Endothelial cell (in vitro differentiated cells): ENCODE measurements at places on chromosomes 4 and X. TPM values are rescaled to one million over a fixed set of nuclear protein-coding genes. Genes with fewer than 3 reads are reported as not detected.

CTSO gene
- total RNA-seq: 3.5 TPM

GRCh38 chr4:143531788-143532491, 18.4 kb downstream of the SMARCA5 start:
- DNase-seq: no peak
- no peaks in the 10 kb centered on the region for H3K27me3 ChIP-seq
- peaks cover 33% of the 10 kb centered on the region for H3K36me3 ChIP-seq
- no peak overlapping the region for H3K4me3 ChIP-seq
- peaks cover 5% of the 10 kb centered on the region for H3K4me1 ChIP-seq
- H3K27ac ChIP-seq: peak overlapping the region; percentile 39

VEGFC gene
- total RNA-seq: 0.92 TPM

- no peaks in the 10 kb centered on the region for H3K4me1 ChIP-seq
- H3K4me3 ChIP-seq: no peak overlapping the region
- no peaks in the 10 kb centered on the region for H3K27me3 ChIP-seq
Observed at GRCh38 chr4:69896530-69897116, 34.2 kb upstream of the CSN1S1 start.

MAGEA12 gene
- total RNA-seq: 4.3 TPM

DNA sequence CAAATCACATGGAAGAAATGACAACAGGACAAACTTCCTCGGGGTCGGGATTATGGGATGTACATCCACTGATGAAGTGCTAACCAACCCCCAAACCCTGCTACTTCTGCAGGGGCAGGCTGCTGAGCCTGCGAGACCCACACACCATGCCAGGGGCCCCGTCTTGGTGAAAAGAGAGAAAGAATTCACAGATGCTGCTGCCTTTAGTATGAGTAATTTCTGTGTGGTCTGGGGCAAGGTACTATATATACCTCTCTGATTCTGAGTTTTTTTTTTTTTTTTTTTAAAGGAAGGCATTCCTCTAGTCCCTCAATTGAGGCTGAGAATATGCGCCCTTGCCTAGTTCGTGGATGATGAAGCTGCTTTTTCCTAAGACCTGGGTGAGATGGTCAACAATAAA, 24.8 kb downstream of the PDHA1 start:
- no peaks in the 10 kb centered on the region for H3K36me3 ChIP-seq
- H3K27me3 ChIP-seq: peaks cover 2% of the 10 kb centered on the region
- peaks cover 3% of the 10 kb centered on the region for H3K4me1 ChIP-seq
- no peak for DNase-seq

GIMD1 gene
- not detected for total RNA-seq

- DNase-seq: peak; percentile 4
- H3K4me1 ChIP-seq: no peaks in the 10 kb centered on the region
- H3K27ac ChIP-seq: no peak overlapping the region
- no peak overlapping the region for H3K4me3 ChIP-seq
Observed at GRCh38 chrX:86806786-86807185, 658.5 kb downstream of the DACH2 start.

DNA sequence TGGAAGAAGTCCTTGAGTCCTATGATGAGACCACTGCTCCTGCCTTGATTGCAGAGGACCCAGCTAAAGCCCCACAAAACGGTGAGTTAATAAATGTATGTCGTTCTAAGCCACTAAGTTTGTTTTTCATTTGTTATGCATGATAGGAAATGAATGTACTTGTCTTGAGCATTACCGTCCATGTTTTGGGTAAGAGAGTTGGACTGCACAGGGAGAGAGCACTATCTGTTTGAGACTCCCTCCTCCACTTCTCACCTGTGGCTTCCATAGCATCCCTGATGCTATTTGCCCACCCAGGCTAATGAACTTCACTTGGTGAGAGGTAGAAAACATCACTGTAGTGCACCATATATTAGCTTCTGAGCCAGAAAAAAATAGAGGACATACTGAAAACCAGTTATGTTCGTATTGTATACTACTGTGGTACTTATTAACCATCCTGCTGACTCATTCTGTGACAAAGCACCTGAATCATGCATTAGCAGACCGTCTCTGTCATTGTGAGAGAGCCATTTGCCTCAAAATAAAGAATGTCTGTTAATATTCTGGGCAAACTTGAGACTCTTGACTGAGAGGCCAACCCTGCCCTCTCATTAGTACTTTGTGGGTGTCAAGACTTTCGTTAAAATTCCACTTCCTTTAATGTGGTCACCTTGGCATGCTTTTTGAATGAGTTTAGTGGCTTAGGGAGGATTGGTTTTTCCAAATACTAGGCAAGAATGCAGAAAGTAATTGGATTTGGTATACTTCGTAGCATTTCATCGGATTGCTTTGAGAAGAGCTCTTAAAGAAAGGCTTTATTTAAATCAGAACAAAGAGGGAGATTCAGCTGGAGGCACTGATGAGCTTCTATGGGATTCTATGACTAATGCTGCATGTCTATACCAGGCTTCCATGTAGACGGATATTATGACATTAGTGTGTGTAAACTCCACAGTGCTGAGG, 99.3 kb upstream of the GRPR start:
- H3K4me1 ChIP-seq: peaks cover 11% of the 10 kb centered on the region
- H3K36me3 ChIP-seq: no peaks in the 10 kb centered on the region
- H3K4me3 ChIP-seq: no peak overlapping the region
- no peak overlapping the region for H3K27ac ChIP-seq
- peaks cover 2% of the 10 kb centered on the region for H3K27me3 ChIP-seq

- H3K27ac ChIP-seq: no peak overlapping the region
- no peak overlapping the region for H3K4me3 ChIP-seq
- DNase-seq: no peak
- no peaks in the 10 kb centered on the region for H3K36me3 ChIP-seq
- H3K27me3 ChIP-seq: no peaks in the 10 kb centered on the region
Observed at GRCh38 chr4:113674733-113675132, 86.8 kb downstream of the CAMK2D start.

COL25A1 gene
- total RNA-seq: 22.7 TPM

DNA sequence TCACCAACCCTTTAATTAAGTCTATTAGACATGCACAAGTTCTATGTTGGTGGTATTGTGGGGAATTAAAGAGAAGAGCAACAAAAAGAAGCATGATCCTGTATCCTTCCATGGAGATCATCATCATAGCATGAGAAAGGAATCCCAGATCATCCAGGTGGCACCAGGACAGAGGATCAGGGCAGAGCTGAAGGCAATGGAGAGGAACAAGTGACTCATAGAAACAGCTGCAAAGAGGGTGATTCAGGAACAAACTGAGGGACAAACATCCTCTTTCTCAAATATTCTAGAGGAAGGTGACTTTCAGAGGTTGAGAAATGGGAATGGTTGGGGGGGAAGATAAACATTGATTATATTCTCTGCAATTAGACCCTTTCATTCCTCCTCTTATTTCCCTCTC, 105.5 kb upstream of the OTUD4 start:
- peak overlapping the region; percentile 18 for H3K27ac ChIP-seq
- DNase-seq: no peak
- peaks cover 27% of the 10 kb centered on the region for H3K4me1 ChIP-seq

PPID gene
- total RNA-seq: 14.7 TPM

DNA sequence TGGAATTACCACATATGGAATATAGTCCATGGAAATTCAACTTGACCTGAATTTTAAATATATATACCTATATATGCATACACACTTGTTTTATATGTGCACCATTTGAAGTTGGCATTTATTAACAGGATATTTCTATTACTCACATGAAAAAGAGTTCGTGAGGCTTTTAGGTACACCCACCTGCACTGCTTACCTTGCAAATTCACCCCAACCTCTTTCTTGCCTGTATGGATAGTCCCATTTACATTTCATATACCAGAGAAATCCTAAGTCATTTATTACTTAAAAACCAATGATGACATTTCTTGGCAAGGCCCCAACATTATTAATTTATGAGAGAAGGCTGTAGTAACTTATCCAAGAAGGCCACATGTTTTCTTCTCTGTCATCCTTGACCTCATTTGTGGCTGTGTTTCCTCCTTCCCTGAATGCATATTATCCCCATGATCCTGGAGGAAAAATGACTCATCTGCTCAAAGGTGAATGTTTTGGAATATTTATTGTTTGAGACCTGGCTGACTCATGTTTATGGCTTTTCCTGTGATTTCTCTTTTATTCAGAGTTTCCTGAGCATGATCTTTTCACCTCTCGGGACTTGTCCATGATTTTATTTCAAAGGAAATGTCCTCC, 62.2 kb upstream of the FAM241A start:
- DNase-seq: no peak
- H3K36me3 ChIP-seq: no peaks in the 10 kb centered on the region
- peaks cover 19% of the 10 kb centered on the region for H3K4me1 ChIP-seq
- H3K27me3 ChIP-seq: no peaks in the 10 kb centered on the region
- H3K4me3 ChIP-seq: no peak overlapping the region
- no peak overlapping the region for H3K27ac ChIP-seq

DNA sequence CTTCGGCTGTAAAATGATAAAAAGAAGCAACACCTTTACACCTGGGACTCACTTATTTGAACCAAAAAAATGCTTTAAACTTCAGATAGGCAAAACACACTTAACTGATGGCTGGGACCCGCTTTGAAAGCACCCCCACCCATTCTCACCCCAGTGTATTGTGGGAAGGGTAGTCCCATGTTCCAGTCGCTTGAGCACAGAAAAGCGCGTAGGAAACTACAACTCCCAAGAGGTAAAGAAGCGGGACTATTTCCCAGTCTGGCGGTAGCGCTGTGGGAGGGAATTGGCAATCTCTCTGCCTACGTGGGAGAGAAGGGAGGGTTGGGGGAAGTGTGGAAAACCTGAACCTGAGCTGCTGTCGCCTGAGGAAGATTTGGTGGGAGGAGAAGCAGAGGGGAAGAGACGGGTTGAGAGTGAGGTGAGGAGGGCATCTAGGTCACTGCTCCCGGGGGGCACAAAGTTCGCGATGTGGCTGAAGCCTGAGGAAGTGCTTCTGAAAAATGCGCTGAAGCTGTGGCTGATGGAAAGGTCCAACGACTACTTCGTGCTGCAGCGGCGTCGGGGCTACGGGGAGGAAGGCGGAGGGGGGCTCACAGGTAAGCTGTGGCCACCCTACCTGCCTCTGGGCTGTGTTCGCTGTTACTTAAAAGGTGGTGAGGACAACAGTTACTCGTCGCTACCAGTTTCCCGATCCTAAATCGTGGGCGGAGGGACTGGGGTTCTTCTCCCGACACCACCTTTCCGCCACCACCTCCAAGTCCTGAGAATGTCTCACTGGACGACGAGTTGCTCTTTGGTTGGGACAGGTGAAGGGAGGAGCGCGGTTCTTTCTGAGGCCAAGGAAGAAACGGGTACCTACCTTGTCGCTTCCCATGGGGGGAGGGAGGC, at the start of gene TBC1D8B:
Gene TBC1D8B, plus strand, starts transcription at position 286 of the 888 bp plus-strand sequence. Its CDS starts 181 bp downstream, at position 467.
- H3K27ac ChIP-seq: peak within 1 kb of the TSS; percentile 30
- H3K4me3 ChIP-seq: peak within 1 kb of the TSS; percentile 99
- H3K27me3 ChIP-seq: no peaks in the 10 kb centered on the region

ASMT gene
- 0.31 TPM for total RNA-seq

DNA sequence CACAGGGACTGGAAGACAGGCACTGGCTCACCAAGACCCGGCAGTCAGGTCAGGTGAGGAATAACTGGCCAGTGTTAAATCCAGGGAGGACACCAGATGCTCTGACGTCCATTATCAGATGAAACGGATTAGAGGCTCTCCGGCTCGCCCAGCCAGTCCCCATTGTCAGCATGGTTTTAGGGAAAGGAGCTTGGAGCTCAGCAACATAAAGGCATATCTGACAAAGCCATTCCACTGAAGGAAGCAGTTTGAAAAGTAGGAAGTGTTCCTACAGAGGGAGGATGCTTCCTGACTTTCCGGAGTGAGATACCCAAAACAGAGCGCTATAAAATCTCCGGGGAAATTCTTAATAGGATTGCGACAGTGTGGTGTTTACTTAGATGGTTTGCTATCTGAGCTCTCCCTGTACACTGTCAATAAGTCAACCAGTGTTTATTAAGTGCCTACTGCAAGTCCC, 14.8 kb downstream of the NDNF start:
- no peak overlapping the region for H3K4me3 ChIP-seq
- peaks cover 8% of the 10 kb centered on the region for H3K36me3 ChIP-seq
- no peaks in the 10 kb centered on the region for H3K27me3 ChIP-seq
- peak; percentile 31 for DNase-seq
- peaks cover 75% of the 10 kb centered on the region for H3K4me1 ChIP-seq

OPN1MW gene
- not detected for total RNA-seq

SSX3 gene
- not detected for total RNA-seq

DNA sequence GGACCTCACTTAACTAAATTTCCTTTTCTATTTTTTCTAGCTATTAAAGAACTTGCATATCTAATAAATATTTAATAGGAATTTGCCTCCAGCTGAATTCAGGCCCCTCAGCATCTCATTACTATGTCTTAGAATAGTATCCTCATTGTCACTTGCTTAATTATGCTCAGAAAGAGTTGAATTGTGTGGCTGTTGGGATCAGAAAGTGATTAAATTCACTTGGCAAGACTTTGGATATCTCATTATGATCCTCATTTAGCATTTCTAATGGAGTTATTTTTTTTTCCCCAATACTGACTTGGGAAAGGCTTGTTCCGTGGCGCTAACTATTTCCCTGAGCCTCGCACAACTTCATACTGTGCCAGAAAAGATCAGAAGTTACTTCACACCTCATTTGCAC, 158.8 kb downstream of the IDS start:
- H3K27me3 ChIP-seq: peaks cover 2% of the 10 kb centered on the region
- no peak for DNase-seq
- H3K4me1 ChIP-seq: no peaks in the 10 kb centered on the region
- no peak overlapping the region for H3K4me3 ChIP-seq

- no peak for DNase-seq
- no peaks in the 10 kb centered on the region for H3K27me3 ChIP-seq
- H3K27ac ChIP-seq: no peak overlapping the region
- H3K4me1 ChIP-seq: no peaks in the 10 kb centered on the region
Observed at GRCh38 chrX:33336783-33337182, 125.4 kb upstream of the DMD start.

GPR143 gene
- total RNA-seq: 16.8 TPM

GRCh38 chr4:150479657-150480056, 102.3 kb upstream of the MAB21L2 start:
- peaks cover 24% of the 10 kb centered on the region for H3K4me1 ChIP-seq
- H3K27ac ChIP-seq: no peak overlapping the region
- DNase-seq: no peak
- no peak overlapping the region for H3K4me3 ChIP-seq

DNA sequence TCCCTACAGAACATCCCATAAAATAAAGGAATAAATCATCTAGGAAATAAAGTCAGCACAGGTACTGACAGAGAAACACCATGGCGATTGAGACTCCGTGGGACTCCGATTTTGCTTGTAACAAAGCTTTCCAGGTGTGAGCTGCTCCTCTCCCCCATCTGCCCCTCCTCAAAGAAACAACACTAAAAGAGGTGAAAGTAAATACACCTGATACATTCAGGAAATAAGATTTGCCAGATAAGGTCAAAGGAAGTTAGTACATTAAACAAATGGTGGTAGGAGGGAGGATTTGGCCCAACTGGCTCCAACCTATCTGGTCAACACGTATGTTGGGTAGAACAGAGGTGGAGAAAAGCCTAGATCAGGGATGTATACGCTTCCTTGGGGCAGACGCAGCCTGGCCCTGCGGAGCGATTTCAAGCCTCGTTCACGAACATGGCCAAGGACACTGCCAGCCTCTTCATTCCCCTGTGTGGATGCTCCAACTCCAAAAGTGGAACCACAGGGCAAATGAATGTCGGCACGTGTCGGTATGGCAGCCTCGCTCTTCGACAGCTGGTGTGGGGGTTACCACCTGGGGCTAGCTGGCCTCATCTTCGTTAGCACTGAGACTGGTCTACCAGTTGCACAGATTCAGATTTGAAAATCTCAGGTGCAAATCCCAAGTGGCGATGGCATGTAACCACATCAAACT, 162.5 kb downstream of the AFAP1 start:
- no peak for DNase-seq
- peaks cover 43% of the 10 kb centered on the region for H3K36me3 ChIP-seq
- H3K27me3 ChIP-seq: peaks cover 7% of the 10 kb centered on the region
- H3K4me3 ChIP-seq: no peak overlapping the region
- no peak overlapping the region for H3K27ac ChIP-seq
- peaks cover 19% of the 10 kb centered on the region for H3K4me1 ChIP-seq

FRMPD4 gene
- total RNA-seq: 0.03 TPM
